Stimulated activated CD4-positive, alpha-beta T cell treated with anti-CD3 and anti-CD28 coated beads, Interleukin-4, amount 100 ng/mL, for 24 hours (primary cell): ENCODE measurements at places on chromosomes 12 and 14.
A peak's percentile ranks its signal among the peaks of the same experiment; 100 is the strongest.

- peak; percentile 43 for DNase-seq
Measured at GRCh38 chr12:6074979-6075585, 49.4 kb downstream of the VWF start.

- no peak for DNase-seq
Measured at GRCh38 chr12:12958886-12959285, 6.9 kb upstream of the GPRC5D start.

DNA sequence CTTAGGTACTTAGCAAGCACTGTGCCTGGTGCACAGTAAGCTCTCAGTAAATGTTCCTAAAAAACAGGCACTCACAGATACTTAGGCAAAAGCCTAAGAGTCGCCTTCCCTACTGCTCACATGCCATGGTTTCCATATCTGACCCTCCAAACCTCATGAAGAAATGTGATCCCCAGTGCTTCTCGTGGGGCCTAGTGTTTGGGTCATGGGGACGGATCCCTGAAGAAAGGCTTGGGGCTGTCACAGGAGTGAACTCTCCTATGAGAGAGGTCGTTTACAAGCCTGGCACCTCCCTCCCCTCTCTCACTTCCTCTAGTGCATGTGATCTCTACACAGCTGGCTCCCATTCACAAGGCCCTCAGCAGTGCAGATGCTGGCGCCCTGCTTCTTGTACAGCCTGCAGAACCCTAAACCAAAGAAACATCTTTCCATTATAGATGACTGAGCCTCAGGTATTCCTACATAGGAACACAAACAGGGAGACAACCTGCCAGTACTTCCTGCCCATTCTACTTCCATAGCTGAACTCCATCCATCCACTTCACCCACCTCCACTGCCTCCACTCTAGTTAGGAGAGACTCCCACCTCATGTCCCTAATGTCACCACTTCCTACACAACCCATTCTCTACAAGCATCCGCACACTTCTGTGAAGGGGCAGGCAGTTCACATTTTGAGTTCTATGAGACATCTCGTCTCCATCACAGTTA, 2.9 kb downstream of the SLC15A4 start:
- DNase-seq: no peak

DNA sequence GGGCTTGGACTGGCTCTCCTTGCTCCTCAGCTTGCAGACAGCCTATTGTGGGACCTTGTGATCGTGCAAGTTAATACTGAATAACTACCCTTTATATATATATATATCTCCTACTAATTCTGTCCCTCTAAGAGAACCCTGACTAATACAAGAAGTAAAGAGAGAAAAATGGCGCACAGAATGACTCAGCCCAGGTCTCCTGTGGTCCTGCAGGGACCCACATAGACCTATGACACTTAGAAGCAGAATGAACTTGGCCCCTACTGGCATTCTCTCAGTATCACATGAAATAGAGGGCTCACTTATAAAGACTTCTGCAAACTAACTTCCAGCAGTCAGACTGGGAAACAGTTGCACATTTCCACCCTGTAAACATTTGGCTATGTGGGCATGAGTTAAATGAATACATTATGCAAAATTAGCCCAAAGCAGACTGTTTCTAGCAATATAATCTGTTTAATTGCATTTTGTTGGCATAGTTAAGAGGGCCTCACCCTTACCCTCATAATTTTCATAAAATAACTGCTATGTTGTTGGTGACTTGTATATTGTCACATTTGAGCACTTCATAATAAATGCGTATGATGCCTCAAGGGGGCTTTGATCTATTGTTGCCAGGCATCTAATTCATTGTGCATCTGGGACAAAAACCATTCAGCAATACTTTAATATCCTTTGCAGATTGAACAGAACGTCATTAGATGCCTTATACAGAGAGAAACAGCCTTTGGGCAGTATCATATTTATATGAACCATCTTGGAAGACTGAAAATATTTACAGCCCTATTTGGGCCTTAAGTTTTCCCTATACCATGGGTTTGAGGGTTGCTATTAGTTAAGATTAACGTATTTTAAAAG, 349.7 kb upstream of the DIO2 start:
- DNase-seq: no peak

DNA sequence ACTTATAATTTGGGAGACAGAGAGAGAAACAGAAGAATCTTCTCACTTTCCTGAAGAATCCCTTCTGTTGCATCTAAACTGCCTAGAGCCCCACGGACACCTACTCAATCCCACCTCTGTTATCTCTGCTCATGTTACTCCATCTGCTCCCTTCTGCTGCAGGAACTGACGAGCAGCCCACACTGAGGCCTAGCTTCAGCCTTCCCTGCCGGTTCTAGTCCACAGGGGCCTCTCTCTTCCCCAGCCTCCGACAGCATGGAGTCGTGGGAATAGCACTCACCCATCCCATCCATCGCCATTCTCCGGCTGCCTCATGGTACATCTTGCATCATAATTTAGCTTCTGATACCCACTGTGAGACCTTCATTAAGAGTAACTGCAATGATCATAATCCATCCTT, 4.0 kb downstream of the RAB15 start:
- no peak for DNase-seq

DNA sequence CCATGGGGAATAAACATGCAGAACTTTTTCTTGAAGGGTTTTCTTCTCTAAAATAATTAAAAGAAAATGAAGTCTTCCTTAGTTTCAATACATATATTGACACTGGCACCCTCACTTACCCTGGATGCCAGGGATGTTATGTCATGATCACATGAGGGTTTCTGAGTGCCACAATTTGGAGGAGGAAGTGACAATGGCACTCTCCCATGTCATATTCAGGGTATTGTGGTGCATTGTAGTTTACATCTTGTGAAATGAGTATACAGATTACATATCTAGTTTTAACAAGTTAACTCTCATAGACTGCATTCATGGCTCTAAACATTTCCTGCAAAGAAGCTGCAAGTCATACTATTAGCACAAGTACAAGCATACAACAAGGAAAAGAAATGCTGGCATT, 37.7 kb downstream of the CCDC177 start:
- no peak for DNase-seq

GRCh38 chr14:88195676-88196075, 127.4 kb downstream of the KCNK10 start:
- no peak for DNase-seq
